ENCODE measurements at places on chromosomes 11 and 22.

DNA sequence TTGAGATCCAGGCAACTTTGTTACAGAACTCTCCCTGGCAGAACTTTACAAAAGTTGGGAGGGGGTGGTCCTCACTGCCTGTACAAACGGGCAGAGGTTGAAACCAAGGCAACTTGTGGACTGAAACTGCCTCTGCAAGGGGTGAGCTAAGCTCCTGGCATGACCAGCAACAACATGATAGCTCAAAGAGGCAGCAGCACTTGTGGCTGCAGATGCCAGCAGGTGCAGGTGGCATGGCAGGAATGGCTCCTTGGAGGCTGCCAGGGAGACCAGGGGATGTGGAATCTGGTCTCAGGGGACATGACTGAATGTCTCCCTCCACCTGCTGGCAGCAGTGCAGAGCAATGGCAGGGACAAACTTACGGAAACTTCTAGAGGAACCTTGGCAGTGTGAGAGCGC lies 38.8 kb upstream of the PHF21A start:
- peak; percentile 14 for DNase-seq

GRCh38 chr11:66987158-66987620 lies 12.1 kb downstream of the C11orf86 start:
- DNase-seq, result peak; percentile 60

DNA sequence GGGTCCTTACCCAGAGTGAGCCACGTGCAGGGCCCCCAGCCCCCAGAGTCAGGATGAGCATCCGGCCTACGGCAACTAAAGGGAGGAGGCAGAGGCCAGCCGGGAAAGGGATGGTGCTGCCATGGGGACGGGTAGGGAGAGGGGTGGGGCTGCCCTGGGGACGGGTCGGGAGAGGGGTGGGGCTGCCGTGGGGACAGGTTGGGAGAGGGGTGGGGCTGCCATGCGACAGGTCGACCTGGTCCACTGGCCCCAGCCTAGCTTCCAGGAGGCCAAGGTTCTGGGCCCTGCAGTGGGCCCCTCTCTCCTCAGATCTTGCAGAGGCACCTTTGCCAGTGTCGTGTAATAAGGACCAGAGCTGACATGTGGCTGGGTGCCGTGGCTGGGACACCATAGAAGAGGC lies 187.7 kb downstream of the BRD1 start:
- DNase-seq, result no peak

DNA sequence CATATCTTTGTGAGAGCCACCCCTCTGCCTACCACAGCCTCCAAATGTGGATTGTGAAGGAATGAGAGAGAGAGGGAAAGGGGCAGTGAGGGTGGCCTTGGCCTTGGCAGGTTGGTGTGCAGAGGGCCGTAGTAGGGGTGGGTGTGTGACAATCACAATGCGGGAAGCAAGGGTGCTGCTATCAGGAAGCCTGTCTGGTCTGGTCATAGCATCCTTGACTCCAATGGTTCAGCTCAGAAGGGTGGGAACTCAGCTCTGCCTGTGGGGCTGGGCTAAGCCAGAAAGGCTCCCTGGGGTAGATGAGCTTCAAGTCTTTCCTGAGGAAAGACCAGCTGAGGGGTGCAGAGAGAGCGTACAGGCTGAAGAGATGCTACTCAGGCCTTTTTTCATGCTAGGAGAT lies 72.7 kb downstream of the RRM1 start:
- no peak for DNase-seq

DNA sequence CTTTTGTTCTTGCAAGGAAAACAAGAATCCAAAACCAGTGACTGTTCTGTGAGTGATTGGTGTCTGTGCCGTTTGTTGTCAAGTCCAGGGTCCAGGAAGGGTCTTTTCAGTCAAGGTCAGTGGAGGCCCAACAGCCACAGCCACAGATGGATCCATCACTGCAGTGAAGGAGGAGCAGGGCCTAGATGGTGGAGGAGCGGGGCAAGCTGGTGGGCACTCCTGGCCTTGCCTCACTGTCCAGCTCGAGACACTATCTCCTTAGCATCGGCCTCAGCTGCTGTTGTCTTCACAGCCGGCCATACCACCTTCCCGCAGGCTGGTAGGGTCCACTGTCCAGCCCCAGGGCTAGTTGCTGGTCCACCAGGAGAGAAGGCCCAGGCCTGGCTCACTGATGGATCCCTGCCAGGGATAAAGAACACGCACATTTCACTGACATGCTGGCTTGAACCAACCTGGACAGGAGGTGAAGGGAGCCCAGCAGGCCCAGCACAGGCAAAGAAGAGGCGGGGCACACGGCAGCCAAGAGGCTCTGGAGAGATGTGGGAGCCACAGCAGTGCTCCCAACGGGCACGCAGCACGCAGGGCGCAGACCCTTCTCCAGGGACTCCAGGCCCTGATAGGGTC lies 15.2 kb downstream of the POLR3H start:
- no peak for DNase-seq

DNA sequence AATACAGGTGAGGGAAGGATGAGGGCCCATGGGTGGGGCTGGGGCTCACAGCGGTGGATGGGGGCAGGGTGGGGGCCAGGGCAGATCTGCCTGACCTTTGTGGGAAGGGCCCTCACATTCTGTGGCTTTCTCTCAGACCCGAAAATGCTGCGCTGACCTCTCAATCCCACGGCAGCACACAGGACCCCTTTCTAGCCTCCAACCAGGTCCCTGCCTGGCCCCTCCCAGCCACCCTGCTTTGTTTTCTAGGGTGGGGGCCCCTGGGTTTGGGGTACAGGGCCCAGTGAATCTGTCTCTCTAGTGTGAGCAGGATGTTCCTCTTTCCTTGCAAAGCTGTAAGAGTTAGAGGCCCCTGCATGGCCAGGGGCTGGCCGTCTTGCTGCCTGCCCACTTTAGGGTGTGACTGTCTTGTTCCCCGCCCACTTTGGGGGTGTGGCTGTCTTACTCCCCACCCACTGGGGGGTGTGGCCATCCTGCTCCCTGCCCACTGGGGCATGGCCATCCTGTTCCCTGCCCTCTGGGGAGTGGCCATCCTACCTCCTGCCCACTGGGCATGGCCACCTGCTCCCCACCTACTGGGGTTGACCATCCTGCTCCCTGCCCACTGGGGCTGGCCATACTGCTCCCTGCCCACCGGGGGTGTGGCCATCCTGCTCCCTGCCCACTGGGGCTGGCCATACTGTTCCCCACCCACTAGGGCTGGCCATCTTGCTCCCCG lies 11.5 kb downstream of the PARVG start:
- peak; percentile 24 for DNase-seq

DNA sequence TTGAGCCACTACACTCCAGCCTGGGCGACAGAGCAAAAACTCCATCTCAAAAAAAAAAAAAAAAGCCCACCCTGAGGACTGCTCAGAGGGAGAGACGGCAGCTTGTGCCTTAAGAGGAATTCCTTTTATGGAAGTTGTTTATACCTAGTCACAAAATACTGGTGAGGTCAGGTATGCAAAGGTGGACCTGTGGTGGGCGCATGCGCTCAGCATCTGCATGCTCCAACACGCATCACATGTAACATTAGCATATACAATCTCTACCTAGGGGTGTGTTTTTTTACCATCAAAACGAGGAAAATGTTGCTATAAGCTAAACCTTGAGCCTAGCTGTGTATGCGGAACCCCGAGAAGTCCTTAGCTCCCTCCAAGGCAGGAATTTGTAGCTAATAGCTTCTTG lies 6.8 kb upstream of the SART1 start:
- DNase-seq, result no peak

GRCh38 chr11:2101171-2101675 lies 38.0 kb downstream of the IGF2 start:
- no peak for DNase-seq

GRCh38 chr11:85182441-85183387 lies 444.4 kb downstream of the DLG2 start:
- DNase-seq, result peak; percentile 53

GRCh38 chr22:28934026-28934425 lies 50.7 kb downstream of the ZNRF3 start:
- no peak for DNase-seq

GRCh38 chr11:120657306-120658070 lies 145.9 kb downstream of the GRIK4 start:
- peak; percentile 92 for DNase-seq

- no peak for DNase-seq
These were observed 52.2 kb downstream of the BIRC2 start for GRCh38 chr11:102399189-102399588.

GRCh38 chr11:69086152-69087132 lies 37.7 kb downstream of the TPCN2 start:
- DNase-seq, result no peak

- peak; percentile 90 for DNase-seq
These were observed 176.2 kb upstream of the FAT3 start for GRCh38 chr11:92048415-92048814.

- DNase-seq, result no peak
These were observed 250.3 kb downstream of the BRD1 start for GRCh38 chr22:49577168-49578060.

- DNase-seq, result no peak
These were observed 964.9 kb downstream of the NTM start for GRCh38 chr11:132335311-132335710.

DNA sequence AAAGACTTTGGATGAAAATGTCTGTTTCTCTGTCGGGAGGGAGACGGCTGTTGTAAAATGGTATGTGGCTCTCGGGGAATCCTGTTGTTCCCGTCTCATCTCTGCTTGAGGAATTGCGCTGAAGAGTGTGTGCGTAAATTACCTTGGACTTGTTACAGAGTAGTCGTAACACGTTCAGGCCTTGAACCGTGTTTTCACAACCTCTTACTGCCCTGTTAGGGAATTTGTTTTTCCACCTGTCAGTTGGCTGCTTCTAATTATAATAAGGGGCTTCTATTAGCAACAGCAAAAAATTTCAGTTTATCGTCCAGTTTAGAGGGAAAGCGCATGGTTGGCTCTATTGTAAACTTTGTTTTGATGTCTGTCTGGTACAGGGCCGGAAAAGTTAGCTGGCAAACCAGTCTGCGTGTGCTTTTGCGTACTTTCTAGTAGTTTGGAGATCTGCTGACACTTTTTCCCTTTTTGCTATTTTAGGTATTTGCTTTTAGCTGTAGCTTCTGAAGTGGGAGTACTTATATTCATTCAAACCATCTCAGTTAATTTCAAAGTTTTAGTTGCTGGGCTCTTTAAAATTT lies 1.5 kb downstream of the HIPK3 start:
- no peak for DNase-seq

DNA sequence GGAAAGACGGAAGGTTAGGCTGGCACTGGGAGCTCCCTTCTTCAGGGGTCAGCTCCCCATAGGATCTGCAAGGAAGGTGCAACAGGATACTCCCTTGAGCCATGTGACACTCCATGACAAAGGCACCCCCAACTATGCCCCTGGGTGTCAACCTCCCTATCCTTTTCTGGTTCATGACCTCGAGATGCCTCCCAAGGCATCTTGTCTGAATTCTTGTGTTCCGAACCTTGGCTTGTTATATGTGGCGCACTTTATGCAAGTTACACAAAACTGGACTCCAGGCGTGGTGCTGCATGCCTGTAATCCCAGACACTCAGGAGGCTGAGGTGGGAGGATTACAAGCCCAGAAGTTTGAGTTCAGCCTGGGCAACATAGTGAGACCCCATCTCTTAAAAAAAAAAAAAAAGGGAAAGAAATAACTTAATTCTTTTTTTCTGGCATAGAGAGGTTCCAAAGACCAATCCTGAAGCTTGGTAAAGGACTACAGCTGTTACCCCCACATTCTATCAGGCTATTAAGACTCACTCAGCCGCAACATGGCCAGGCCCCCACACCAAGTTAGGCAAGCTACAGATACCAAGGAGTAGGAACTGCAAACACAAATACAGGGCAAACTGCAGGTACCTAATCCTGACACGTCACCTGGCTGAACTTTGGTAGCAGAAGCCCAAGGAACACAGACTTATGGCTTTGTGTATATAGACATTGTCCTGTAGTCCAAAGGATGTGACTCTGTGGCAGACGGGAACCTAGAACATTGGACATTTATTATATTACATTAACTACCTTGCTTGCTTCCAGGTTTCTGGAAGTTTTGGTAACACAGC lies 1.4 kb downstream of the C11orf24 start:
- DNase-seq, result no peak

GRCh38 chr11:44680982-44681597 lies 45.7 kb upstream of the TSPAN18 start:
- no peak for DNase-seq

DNA sequence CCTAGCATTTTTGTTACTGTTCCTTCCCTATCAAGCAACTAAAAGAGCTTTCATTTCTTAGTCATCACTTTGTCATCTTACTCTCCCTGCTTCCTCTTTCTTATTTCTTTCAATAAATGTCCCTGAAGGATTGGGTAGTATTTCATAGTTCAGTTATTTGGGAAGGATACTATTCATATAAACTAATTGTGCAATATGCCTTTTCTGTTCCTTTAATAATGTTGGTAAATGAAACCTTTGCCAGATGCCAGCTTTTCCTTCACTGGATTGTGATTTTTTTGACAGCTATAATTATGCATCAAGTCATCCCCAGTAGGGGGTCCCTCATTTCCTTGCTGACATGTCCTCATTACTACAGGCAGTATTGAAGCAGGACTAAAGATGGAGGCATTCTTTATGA lies 101.7 kb downstream of the ATM start:
- peak; percentile 95 for DNase-seq
